ENCODE measurements at places on chromosomes 1 and 21. TPM values are rescaled to one million over a fixed set of nuclear protein-coding genes. Genes with fewer than 3 reads are reported as not detected.
A peak's percentile ranks its signal among the peaks of the same experiment; 100 is the strongest.

GRCh38 chr21:38455403-38455802 lies 42.9 kb downstream of the ERG start:
- peak overlapping the region; percentile 20 for H3K27ac ChIP-seq
- H3K4me3 ChIP-seq: peak overlapping the region; percentile 9
- no peaks in the 10 kb centered on the region for H3K27me3 ChIP-seq
- no peak for DNase-seq

- peak overlapping the region; percentile 96 for H3K27ac ChIP-seq
- H3K4me1 ChIP-seq: peaks cover 66% of the 10 kb centered on the region
- H3K4me3 ChIP-seq: peak overlapping the region; percentile 23
- no peaks in the 10 kb centered on the region for H3K27me3 ChIP-seq
- H3K36me3 ChIP-seq: no peaks in the 10 kb centered on the region
- DNase-seq: peak; percentile 46
These were observed 97.8 kb upstream of the ADGRL2 start for GRCh38 chr1:81702903-81703302.

GRCh38 chr1:18283601-18284385 lies 176.2 kb downstream of the IGSF21 start:
- no peaks in the 10 kb centered on the region for H3K27me3 ChIP-seq
- peak; percentile 71 for DNase-seq
- H3K27ac ChIP-seq: no peak overlapping the region
- H3K4me1 ChIP-seq: no peaks in the 10 kb centered on the region
- no peaks in the 10 kb centered on the region for H3K36me3 ChIP-seq
- H3K4me3 ChIP-seq: no peak overlapping the region

GRCh38 chr1:163035446-163036249 lies 33.5 kb upstream of the RGS4 start:
- H3K4me3 ChIP-seq: peak overlapping the region; percentile 13
- peak; percentile 46 for DNase-seq
- H3K27me3 ChIP-seq: no peaks in the 10 kb centered on the region
- H3K27ac ChIP-seq: peak overlapping the region; percentile 86
- no peaks in the 10 kb centered on the region for H3K36me3 ChIP-seq

- no peak for DNase-seq
- no peak overlapping the region for H3K4me3 ChIP-seq
- H3K36me3 ChIP-seq: peaks cover 9% of the 10 kb centered on the region
- no peaks in the 10 kb centered on the region for H3K4me1 ChIP-seq
These were observed 12.3 kb downstream of the SLC19A1 start for GRCh38 chr21:45529785-45530422.

- no peaks in the 10 kb centered on the region for H3K27me3 ChIP-seq
- H3K27ac ChIP-seq: no peak overlapping the region
- H3K4me1 ChIP-seq: no peaks in the 10 kb centered on the region
- DNase-seq: no peak
These were observed 348.7 kb downstream of the RPS6KC1 start for GRCh38 chr1:213399695-213400094.

DNA sequence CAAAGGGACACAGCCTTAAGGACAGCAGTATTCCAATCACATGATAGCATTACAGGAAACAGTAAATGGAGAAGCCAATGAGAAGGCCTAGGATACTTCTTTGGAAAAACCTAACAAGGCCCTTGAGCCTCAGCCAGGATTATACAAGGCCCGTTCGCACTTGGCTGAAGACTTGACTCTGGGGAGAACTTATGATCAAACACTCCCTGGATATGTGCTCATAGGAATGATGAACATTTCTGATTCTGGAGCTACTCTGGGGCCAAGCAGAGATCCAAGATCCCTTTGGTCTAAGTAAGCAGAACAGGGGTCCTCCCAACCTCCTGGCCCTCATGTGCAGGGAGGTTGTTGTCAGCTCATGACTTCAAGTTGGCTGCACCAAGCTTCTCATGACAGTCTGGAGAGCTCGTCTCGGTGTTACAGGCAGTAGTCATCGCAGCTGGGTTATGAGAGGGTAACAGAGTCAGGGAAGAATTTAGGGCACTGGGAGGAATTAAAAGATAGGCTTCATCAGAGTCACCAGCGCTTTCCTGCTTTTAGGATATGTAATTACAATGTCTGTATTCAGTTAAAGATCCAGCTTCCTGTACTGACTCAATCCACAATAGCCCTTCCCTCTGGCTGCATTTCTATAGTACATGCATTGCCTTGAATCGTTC lies 92.5 kb upstream of the IRF2BP2 start:
- no peak overlapping the region for H3K27ac ChIP-seq
- H3K27me3 ChIP-seq: no peaks in the 10 kb centered on the region
- H3K4me1 ChIP-seq: peaks cover 22% of the 10 kb centered on the region
- peak; percentile 78 for DNase-seq
- H3K4me3 ChIP-seq: no peak overlapping the region
- H3K36me3 ChIP-seq: no peaks in the 10 kb centered on the region

- no peak overlapping the region for H3K27ac ChIP-seq
- DNase-seq: no peak
- H3K4me1 ChIP-seq: no peaks in the 10 kb centered on the region
- H3K36me3 ChIP-seq: no peaks in the 10 kb centered on the region
- no peak overlapping the region for H3K4me3 ChIP-seq
These were observed 6.5 kb downstream of the KANK4 start for GRCh38 chr1:62312698-62313097.

Gene BGLAP
- total RNA-seq: 2.2 TPM

Gene CD101
- under 0.01 TPM for total RNA-seq

Gene COL9A2
- 0.36 TPM for total RNA-seq

Gene NOS1AP
- total RNA-seq: not detected

Gene CELF3
- total RNA-seq: not detected

Measured in osteoblast (primary cell).